ENCODE measurements at places on chromosomes 6 and 20. TPM values are rescaled to one million over a fixed set of nuclear protein-coding genes. Genes with fewer than 3 reads are reported as not detected.

Gene LHFPL5
- not detected for total RNA-seq

GRCh38 chr6:149923327-149923986, 536 bp upstream of the RAET1G start:
- DNase-seq = no peak

- DNase-seq = peak; percentile 54
Measured at GRCh38 chr6:37068356-37069270, 63.2 kb downstream of the FGD2 start.

GRCh38 chr6:156934069-156934460, 156.9 kb downstream of the ARID1B start:
- DNase-seq = no peak

GRCh38 chr6:169996378-169997051, 245.1 kb downstream of the ERMARD start:
- DNase-seq = no peak

GRCh38 chr20:60960500-60960899, 291.6 kb upstream of the CDH4 start:
- no peak for DNase-seq

DNA sequence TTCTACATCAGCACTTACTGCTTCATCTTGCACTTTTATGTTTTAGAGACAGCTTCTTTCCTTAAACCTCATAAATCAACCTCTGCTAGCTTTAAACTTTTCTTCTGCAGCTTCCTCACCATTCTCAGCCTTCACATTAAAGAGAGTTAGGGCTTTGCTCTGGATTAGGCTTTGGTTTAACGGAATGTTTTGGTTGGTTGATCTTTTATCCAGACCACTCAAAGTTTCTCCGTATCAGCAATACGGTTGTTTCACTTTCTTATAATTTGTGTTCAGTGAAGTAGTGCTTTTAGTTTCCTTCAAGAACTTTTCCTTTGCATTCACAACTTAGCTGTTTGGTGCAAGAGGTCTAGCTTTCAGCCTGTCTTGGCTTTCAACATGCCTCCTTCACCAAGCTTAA, 40.4 kb downstream of the DNAAF9 start:
- no peak for DNase-seq

- no peak for DNase-seq
Measured at GRCh38 chr20:18718129-18718528, 95.5 kb upstream of the SCP2D1 start.

Gene FOXQ1
- total RNA-seq = not detected

GRCh38 chr20:20452254-20452676, 84.4 kb downstream of the INSM1 start:
- peak; percentile 64 for DNase-seq

Gene LY6G6D
- total RNA-seq = not detected

DNA sequence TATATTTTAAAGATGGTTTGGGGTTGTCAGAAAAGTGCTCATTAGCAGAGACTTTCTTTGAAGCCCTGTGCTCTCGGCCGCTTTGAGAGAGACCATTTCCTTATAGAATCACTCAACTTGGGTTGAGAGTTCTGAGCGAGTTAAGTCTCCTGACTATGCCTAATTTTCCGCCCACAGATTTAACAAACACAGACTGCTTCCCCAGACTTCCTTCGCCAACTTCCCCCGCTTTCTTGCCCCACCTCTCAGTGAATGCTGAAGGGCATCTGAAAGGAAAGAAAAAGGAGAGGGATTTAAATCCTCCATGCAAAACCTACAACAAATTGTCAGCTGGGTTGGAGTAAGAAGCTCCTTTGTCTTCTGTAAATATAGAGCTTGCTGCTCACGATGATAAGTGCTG, 224.0 kb downstream of the EYA2 start:
- DNase-seq = no peak

- peak; percentile 12 for DNase-seq
Measured at GRCh38 chr6:14059791-14060436, 57.7 kb upstream of the CD83 start.

Gene HAO1
- total RNA-seq = 0.40 TPM

GRCh38 chr6:168145747-168146596, 67.0 kb upstream of the FRMD1 start:
- no peak for DNase-seq

GRCh38 chr6:53943395-53943794, 148.6 kb downstream of the LRRC1 start:
- DNase-seq = no peak

GRCh38 chr6:2134554-2134953, 110.9 kb downstream of the GMDS start:
- DNase-seq = no peak

Gene ECT2L
- total RNA-seq = not detected

Gene NMBR
- 0.23 TPM for total RNA-seq

DNA sequence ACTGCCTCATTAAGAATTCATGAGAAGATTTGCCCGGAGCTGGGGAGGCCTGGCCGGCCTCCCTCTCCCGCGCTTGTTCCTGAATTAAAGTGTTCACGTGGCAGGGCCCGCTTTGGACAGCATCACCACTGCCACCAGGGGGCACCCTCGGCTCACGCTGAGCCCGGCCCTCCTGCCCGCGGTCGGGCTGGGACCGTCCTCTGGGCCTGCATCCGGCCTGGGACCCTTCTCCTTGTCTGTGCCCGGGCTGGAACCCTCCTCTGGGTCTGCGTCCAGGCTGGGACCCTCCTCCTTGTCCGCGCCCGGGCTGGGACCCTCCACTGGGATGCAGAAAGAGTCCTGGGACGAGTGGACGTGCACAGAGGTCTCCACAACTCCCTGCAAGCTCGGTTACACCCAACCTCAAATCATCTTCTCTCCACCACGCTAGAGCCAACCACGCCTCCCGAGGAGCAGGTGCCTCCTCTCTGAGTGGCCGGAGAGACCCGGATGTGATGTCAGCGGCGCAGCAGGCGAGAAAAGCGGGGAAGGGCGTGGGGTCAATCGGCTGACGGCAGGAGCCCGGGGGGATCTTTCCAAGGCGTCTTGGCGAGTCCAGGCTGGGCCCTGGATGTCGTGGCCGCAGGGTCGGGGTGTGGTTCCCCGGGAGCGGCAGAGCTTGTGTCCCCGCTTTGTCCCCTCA, 50.9 kb upstream of the DACT2 start:
- peak; percentile 49 for DNase-seq

- peak; percentile 11 for DNase-seq
Measured at GRCh38 chr6:24441599-24441904, 38.8 kb downstream of the MRS2 start.

GRCh38 chr6:35063701-35064280, 77.3 kb downstream of the TCP11 start:
- no peak for DNase-seq

DNA sequence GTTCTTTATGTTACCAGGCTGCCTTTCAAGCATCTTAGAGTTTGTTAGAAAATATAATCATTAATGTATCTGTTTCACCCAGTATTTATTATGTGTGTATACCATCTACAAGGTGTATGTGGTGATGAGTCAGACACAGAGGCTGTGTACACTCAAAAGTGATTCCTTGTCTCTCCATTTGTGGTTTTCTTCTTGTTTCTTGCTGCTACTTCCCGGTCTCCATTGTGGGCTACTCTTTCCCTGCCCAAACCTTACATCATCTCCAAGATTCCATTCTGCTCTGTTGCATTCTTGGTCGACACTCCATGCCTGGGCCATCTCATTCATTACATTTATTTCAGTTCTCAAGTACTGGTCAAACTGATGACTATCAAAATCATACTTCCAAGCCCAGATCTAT, 182.2 kb upstream of the STXBP5 start:
- DNase-seq = no peak

DNA sequence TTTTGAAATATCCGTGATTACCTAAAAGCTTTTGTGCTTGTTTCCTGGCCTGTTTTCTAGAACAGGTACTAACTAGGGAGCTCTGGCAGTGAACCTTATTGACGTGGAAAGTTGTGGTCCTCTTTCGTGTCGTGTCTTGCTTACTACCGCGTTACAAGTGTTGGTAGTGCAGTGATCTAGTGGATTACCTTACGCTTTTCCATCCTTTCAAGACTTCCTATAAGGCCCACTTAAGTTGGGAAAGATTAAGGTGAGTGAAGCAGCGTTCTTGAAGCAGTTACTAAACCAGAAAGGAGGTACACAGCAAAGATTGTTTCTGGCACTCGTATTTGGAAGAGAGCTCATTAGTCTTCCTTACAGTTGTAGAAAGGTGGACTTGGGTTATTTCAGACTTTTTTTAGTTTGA, 1.9 kb downstream of the PNRC1 start:
- no peak for DNase-seq

DNA sequence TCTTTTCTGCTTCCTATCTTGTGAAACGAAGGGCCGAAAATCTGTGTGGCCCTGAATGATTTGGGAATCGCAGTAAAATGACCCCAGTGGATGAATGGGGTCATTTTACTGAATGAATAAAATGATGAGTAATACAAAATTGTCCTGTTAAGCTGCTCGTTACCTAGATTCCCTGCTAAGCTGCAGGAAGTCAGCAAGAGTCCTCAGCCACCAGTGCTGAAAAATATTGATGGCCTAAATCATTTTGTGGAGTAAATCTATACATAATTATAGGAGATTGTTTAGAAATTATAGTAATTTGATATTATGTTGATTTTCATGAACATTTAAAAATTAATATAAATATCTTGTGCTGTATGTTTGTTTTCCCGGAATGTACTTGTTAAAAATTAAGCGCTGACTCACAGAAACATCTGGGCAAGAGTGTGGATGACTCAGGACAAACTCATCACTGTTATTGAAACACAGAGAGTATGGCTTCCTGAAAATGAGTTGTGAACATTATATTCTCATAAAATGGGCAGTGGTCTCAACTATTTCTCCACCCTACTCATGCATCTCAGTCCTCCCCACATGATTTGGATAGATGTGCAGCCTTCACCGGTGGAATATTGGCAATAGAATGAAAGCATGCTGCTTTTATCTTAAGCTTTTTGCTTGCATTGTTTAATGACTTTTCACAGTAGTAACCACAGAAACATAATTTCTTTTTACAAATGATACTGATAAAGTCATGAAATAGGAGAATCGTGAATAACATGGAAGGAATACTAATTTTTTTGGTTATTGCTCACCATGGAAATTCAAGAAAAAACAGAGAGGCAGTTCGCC, 36.2 kb upstream of the RGS17 start:
- no peak for DNase-seq

GRCh38 chr6:84892671-84893070, 128.3 kb upstream of the TBX18 start:
- no peak for DNase-seq

DNA sequence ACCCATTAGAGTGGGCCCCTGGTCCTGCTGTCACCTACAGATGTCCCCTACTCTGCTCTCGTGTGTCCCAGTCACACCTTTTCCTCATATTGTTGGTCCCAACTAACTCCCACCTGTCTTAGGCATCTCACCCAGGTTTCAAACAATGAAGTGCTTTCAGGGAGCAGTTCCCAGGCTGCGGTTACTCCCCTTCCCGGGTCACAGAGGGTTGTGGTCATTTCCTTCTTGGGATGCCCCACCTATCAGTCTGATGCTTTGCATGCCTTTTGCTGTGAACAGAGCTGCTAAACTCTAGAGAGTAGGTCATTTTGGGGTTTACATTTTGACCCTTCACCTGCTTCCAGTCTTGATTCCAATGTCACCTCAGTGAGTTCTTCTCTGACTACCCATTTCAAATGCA, 181.6 kb downstream of the CDC5L start:
- DNase-seq = no peak
